Urothelium cell line (cell line): ENCODE measurements at places on chromosomes 3 and 15.

GRCh38 chr15:88649753-88650551 lies 11.1 kb downstream of the ISG20 start:
- no peak for DNase-seq

DNA sequence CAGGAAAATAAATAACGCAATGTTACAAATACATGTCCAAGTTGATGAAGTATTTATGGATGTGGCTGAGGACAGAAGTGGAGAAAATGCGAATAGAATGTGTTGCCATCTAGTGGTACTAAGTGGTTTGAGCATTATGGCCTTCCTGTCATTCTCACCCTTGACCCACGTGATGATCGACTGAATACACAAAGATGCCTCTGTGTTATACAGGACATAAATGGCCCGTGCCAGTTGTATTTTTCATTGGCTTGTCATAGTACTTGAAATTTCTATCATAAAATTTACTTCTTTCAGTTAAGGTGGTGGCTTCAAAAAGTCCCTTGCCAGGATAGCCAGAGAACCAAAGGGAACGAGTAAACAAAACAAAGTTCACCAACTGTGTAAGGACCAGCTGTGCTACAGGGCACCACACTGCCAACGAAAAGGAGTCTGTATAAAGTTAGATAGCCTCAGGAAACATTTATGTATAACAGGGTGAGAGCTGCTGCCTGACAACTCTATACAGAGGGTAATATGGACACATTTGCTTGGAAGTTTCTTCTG lies 103.7 kb downstream of the MYH15 start:
- peak; percentile 61 for DNase-seq

GRCh38 chr3:28791713-28792255 lies 443.2 kb upstream of the AZI2 start:
- no peak for DNase-seq

DNA sequence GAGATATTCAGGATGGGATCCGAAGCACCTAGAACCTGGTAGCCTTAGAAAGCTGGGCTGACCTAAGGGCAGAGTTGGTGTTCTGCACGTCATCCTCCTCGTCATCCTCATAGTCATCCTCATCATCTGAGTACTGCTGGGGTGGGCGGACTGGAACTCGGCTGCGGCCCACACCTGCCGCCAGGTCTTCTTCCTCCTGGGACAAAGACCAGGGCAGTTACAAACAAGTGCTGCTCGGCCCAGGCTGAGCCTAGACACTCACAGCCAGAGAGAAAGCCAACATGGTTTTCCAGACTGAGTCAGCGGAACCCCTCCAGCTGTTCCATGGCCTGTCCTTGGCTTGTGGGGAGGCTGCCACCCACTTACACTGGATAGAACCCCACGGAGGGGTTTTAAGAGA lies 40.5 kb downstream of the SEMA3G start:
- DNase-seq, result no peak
